ENCODE measurements at places on chromosomes 6 and 20. TPM values are rescaled to one million over a fixed set of nuclear protein-coding genes. Genes with fewer than 3 reads are reported as not detected.

DNA sequence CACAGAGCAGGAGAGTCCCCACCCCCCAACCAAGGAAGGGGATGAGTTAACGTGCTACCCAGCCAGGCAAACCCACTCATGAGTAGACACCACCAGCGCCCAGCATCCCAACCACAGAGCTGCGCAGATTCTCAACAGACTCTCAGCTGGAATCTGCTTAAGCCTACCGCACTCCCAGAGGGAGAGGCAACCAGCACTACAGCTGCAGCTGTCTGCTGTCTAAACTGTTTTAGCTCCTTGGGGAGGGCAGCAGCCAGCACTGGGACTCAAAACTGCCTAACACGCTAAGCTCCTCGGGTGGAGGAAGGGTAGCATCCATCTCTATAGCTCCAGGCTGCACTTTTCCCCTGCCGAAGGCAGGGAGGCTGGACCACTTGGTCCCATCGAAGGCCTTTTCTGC is 539.8 kb downstream of the EPHA7 start:
- H3K27ac ChIP-seq, result no peak overlapping the region
- no peaks in the 10 kb centered on the region for H3K36me3 ChIP-seq
- H3K4me3 ChIP-seq, result no peak overlapping the region
- no peaks in the 10 kb centered on the region for H3K4me1 ChIP-seq
- H3K27me3 ChIP-seq, result no peaks in the 10 kb centered on the region

GRCh38 chr6:156828280-156828703 is 51.1 kb downstream of the ARID1B start:
- H3K27ac ChIP-seq, result peak overlapping the region; percentile 73
- H3K4me3 ChIP-seq, result no peak overlapping the region
- DNase-seq, result no peak
- no peaks in the 10 kb centered on the region for H3K27me3 ChIP-seq
- H3K36me3 ChIP-seq, result no peaks in the 10 kb centered on the region

DNA sequence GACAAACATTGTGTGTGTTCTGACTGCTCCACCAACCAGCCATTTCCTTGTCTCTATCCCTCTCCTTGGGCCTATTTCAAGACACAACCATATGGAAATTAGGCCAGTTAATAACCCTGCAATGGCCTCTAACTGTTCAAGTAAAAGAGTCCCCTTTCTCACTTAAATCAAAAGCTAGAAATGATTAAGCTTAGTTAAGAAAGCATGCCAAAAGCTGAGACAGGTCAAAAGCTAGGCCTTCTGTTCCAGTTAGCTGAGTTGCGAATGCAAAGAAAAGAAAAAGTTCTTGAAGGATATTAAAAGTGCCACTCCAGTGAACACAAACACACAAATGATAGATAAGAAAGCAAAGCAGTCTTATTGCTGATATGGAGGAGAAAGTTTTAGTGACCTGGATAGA is 22.5 kb downstream of the SERINC1 start:
- no peaks in the 10 kb centered on the region for H3K27me3 ChIP-seq
- H3K4me1 ChIP-seq, result no peaks in the 10 kb centered on the region
- H3K27ac ChIP-seq, result no peak overlapping the region
- H3K36me3 ChIP-seq, result no peaks in the 10 kb centered on the region
- H3K4me3 ChIP-seq, result no peak overlapping the region
- no peak for DNase-seq

DNA sequence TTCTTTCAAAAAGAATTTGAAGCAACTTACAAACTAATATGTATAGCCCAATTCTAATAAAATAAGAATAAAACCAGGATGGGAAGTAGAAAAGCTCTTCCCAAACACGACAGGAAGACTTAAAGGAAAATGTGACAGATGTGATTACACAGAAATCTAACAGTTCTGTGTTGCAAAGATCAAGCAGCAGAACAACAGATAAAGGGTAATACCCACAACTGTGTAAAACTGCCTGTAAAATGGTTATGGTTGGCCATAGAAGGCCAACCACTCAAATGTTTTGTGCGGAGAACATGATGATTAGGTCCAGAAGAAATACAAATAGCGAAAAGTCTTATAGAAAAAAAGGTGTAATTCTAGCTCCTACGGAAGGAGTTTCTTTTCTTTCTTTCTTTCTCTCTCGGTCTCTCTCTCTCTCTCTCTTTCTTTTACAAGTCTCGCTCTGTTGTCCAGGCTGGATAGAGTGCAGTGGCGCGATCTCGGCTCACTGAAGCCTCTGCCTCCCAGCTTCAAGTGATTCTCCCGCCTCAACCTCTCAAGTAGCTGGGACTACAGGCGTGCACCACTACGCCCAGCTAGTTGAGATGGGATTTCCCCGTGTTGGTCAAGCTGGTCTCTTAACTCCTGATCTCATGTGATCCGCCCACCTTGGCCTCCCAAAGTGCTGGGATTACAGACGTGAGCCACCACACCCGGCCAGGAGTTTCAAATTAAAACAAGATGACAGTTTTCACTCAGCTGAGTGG is 128.5 kb downstream of the QRSL1 start:
- no peak overlapping the region for H3K4me3 ChIP-seq
- H3K27ac ChIP-seq, result no peak overlapping the region
- no peak for DNase-seq
- H3K4me1 ChIP-seq, result no peaks in the 10 kb centered on the region

DNA sequence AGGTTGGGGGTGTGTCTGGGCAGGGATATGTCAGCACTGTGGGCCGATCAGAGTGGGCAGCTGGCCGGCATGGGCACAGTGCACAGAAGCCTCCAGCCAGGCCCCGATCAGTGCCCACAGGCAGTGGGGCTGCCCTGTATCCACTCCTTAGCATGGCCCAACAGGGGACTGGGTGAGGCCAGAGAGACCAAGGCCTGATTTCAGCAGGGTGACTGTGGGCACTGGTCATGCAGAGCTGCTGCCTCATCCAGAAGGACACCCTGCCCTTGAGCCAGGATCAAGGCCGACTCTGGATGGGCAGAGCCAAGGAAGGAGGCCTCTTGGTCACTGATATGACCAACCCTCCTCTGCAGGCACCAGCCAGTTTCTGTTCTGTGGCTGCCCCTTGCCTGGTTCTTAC is 159.7 kb downstream of the CDH4 start:
- no peaks in the 10 kb centered on the region for H3K27me3 ChIP-seq
- no peak for DNase-seq
- H3K4me1 ChIP-seq, result no peaks in the 10 kb centered on the region
- no peak overlapping the region for H3K27ac ChIP-seq
- H3K4me3 ChIP-seq, result no peak overlapping the region

DNA sequence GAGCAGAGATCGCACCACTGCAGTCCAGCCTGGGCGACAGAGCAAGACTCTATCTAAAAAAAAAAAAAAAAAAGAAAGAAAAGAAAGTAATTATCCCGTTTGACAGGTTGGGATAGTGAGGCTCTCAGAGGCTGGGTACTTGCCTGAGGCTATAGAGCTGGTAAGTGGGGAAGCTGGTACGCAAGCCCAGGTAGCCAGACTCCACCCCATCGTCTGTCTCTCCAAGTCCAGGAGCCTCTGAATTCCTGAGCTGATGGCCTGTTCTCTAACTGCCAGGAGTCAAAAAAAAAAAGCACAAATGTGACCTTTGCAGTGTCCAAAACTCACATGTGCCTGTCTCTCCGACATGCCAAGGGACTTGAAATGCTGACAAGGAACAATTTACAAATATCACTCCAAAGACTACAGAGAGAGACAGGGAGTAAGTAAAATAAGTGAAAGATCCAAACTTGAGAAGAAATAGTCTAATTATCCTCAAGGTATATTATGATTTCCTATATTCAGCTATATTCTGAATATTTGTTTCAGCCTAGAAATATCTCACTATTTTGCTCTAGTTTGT is 109.1 kb upstream of the SCAF8 start:
- no peak overlapping the region for H3K27ac ChIP-seq
- H3K4me3 ChIP-seq, result no peak overlapping the region
- DNase-seq, result no peak
- H3K4me1 ChIP-seq, result no peaks in the 10 kb centered on the region
- no peaks in the 10 kb centered on the region for H3K27me3 ChIP-seq

GRCh38 chr6:31336896-31337496 is 20.0 kb downstream of the HLA-B start:
- no peaks in the 10 kb centered on the region for H3K36me3 ChIP-seq
- no peaks in the 10 kb centered on the region for H3K4me1 ChIP-seq
- H3K4me3 ChIP-seq, result no peak overlapping the region

- H3K27me3 ChIP-seq, result no peaks in the 10 kb centered on the region
- H3K4me3 ChIP-seq, result no peak overlapping the region
- no peak overlapping the region for H3K27ac ChIP-seq
- no peaks in the 10 kb centered on the region for H3K36me3 ChIP-seq
- DNase-seq, result no peak
Measured at GRCh38 chr6:160172704-160173103, 51.1 kb downstream of the SLC22A1 start.

DNA sequence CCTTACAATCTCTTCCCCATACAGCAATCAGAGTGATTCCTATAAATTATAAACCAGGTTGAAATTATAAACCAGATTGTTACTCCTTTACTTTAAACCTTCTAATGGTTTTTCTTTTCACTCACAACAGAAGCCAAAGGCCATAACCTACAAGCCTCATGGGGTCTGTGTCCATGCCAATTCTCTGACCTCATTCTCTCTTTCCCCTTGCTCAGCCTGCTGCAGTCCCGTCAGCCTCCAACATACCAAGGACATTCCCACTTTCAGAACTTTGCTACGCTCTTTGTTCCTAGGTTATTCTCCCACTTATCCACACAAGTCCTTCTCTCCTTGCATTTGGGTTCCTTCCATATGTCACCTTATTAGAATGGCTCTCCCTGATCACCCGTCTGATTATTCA is 277.9 kb upstream of the TCF21 start:
- no peaks in the 10 kb centered on the region for H3K27me3 ChIP-seq
- H3K4me3 ChIP-seq, result no peak overlapping the region
- no peak overlapping the region for H3K27ac ChIP-seq
- H3K36me3 ChIP-seq, result no peaks in the 10 kb centered on the region

GRCh38 chr20:47289096-47289495 is 67.4 kb downstream of the ZMYND8 start:
- no peaks in the 10 kb centered on the region for H3K4me1 ChIP-seq
- no peak for DNase-seq
- no peaks in the 10 kb centered on the region for H3K27me3 ChIP-seq
- no peak overlapping the region for H3K4me3 ChIP-seq
- no peak overlapping the region for H3K27ac ChIP-seq

DNA sequence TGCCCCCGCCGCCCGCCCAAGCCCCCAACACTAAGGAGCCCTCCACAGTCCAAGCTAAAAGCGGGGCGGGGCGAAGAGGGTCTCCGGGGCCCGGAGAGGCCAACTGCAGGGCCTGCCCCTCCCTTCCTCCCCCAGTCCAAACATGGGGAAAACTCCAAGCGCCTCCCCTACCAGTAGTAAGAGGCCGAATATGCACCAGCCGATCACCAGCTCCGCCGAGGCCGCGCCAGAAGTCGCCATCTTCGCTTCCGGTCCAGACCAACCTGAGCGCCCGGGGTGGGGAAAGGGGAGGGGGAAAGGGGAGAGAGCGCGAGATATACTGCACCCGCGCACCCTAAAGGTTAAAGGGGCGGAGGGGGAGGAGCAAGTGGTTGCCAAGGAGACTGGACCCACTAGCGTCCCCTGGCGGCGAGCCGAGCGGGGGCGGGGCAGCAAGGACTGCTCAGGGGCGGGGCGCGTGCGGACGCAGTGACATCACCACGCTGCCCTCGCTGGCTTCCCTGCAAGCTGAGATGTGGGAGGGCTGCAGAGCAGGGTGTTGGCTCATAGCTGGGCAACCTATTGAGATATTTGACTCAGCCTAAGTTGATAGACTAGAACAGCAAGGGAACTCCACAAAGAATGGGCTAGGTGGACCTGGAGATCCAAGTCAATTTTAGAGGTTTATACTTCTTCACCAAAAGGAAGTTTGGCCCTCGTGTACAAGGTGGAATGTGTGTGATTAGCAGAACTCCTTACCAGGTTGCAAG is at the start of gene LMBRD1:
Gene LMBRD1 (minus strand): TSS at position 369 of the 749 bp plus-strand sequence. CDS start 129 bp downstream, at position 240.
- peak; percentile 94 for DNase-seq
- no peaks in the 10 kb centered on the region for H3K36me3 ChIP-seq
- peak within 1 kb of the TSS; percentile 95 for H3K27ac ChIP-seq
- peak within 1 kb of the TSS; percentile 54 for H3K4me3 ChIP-seq
- no peaks in the 10 kb centered on the region for H3K27me3 ChIP-seq

- H3K36me3 ChIP-seq, result no peaks in the 10 kb centered on the region
- no peak for DNase-seq
- H3K4me1 ChIP-seq, result no peaks in the 10 kb centered on the region
- no peaks in the 10 kb centered on the region for H3K27me3 ChIP-seq
- no peak overlapping the region for H3K27ac ChIP-seq
Measured at GRCh38 chr6:91486200-91486599, 899.3 kb upstream of the MAP3K7 start.

DNA sequence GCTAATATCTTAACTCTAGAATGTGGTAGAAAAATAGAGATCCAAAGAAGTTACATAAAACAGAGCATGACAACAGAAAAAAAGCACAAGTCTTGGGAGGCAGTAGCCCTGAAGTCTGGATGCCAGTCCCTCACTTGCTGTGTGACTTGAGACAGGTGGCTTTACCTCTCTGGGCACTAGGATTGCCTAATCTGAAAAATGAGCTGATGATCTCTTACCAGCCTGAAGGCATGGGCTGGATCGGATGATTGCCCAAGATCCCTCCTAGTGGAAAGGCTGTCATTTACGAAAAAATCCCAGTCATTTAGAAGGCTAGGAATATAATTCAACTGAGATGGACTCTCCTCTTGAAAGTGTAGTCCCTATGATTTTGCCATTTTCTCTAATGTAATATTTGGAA is 10.9 kb upstream of the GCM1 start:
- H3K4me1 ChIP-seq, result no peaks in the 10 kb centered on the region
- no peaks in the 10 kb centered on the region for H3K36me3 ChIP-seq
- no peak overlapping the region for H3K4me3 ChIP-seq
- H3K27ac ChIP-seq, result no peak overlapping the region
- no peaks in the 10 kb centered on the region for H3K27me3 ChIP-seq
- no peak for DNase-seq

GRCh38 chr20:24720957-24721356 is 228.1 kb upstream of the CST7 start:
- no peak overlapping the region for H3K27ac ChIP-seq
- no peaks in the 10 kb centered on the region for H3K27me3 ChIP-seq
- no peak for DNase-seq
- H3K4me3 ChIP-seq, result no peak overlapping the region

DNA sequence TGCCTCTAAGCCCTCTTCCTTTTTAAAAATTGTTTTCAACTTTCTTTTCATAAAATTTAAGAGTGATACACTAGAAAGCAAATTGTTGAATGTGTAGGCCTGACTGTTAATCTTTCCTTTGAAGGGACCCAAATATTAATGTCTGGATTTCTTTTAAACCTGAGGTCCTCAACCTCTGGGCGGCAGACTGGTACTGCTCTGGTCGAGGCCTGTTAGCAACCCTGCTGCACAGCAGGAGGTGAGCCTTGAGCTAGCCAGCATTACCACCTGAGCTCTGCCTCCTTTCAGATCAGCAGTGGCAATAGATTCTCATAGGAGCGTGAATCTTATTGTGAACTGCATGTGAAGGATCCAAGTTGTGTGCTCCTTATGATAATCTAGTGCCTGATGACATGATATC is 191.2 kb downstream of the MANEA start:
- no peaks in the 10 kb centered on the region for H3K4me1 ChIP-seq
- no peaks in the 10 kb centered on the region for H3K27me3 ChIP-seq
- H3K36me3 ChIP-seq, result no peaks in the 10 kb centered on the region
- H3K4me3 ChIP-seq, result no peak overlapping the region
- no peak overlapping the region for H3K27ac ChIP-seq

- H3K4me1 ChIP-seq, result no peaks in the 10 kb centered on the region
- H3K27ac ChIP-seq, result no peak overlapping the region
- no peak for DNase-seq
- H3K27me3 ChIP-seq, result no peaks in the 10 kb centered on the region
Measured at GRCh38 chr20:35235881-35236280, 9.4 kb downstream of the MMP24 start.

Gene RAET1L
- total RNA-seq, result not detected

Gene KIAA1755
- 47.6 TPM for total RNA-seq

Gene ADGRB3
- total RNA-seq, result 6.4 TPM

Gene BPIFA1
- total RNA-seq, result not detected

Gene HLA-DQB1
- 17.9 TPM for total RNA-seq

Gene HSPA1A
- 171 TPM for total RNA-seq

Gene PPP1R3G
- 3.0 TPM for total RNA-seq

Gene SOX4
- total RNA-seq, result 27.2 TPM

Measured in uterus (tissue), 4 donors.